Anterior cingulate cortex (tissue), 58 donors: ENCODE measurements at places on chromosomes 4 and X.

- DNase-seq, result peak; percentile 62
Observed at GRCh38 chr4:92305148-92305877, 1.5 kb downstream of the GRID2 start.

DNA sequence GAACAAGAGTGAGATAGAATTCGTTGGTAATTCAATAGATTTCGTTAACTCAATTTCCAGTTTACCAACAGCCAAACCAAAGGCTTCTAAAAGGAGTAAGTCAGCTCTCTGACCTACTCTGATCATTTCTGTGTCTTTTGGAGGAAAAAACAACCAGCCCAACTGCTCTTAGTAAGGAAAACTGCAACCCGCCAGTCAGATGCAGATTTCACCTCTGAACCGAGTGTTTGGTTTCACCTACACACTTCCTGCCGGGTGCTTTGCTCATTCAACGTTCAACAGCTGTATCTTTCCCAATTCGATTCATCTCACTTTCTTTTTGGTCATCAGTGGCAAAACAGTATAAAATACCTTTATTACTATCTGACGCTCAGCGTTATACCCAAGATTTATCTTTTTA lies 24.5 kb downstream of the TMSB4X start:
- no peak for DNase-seq

DNA sequence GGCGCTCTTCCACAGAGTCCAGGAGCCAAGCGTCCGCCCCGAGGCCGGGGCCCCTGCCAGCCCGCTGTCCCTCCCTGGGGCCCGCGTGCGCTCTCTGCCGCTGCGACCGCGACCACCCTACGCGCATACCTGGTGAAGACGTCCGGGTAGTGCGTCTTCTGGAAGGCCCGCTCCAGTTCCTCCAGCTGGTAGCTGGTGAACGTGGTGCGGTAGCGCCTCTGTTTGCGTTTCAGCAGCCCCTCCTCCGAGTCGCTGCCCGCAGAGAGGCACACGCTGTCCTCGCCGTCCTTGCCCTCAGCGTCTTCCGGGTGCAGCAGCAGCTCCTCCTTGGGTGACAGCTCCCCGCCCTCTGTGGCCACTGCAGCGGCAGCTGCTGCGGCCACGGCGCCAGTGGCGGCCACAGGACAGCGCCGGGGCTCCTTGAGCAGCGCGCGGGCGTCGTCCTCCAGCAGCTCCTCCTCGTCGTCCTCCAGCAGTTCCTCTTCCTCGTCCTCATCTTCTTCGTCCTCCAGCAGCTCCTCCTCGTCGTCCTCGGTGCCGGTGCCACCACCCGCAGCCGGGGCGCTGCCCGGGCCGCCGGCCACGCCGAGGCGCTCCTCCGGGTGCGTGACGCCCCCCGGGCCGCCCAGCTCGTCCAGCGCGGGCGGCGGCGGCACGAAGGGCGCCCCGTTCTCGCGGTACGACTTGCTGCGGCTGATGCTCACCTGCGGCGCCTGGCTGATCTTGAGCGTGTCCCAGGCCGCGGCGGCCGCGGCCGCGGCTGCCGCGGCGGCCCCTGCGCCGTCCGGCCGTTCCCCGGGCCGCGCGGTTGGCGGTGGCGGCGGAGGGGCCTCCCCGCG lies 2.8 kb downstream of the ARX start:
- DNase-seq, result no peak

GRCh38 chrX:27890611-27891010 lies 82.8 kb downstream of the MAGEB10 start:
- DNase-seq, result no peak

DNA sequence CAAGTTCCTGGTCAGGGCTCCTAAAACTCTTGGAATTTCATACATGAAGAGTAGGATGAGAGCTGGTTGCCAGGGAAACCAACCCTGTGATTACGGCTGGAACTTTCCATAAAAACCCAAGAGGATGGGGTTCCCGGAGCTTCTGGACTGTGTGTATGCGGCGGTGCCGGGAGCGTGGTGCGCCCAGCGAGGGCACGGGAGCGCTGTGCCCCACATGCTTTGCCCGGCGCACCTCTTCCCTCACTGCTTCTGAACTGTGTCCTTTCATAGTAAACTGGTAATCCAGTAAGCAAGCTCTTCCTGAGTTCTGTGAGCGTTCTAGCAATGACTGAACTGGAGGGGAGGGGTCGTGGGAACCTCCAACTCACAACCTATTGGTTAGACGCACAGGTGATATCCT lies 152.6 kb downstream of the AFAP1 start:
- DNase-seq, result no peak

DNA sequence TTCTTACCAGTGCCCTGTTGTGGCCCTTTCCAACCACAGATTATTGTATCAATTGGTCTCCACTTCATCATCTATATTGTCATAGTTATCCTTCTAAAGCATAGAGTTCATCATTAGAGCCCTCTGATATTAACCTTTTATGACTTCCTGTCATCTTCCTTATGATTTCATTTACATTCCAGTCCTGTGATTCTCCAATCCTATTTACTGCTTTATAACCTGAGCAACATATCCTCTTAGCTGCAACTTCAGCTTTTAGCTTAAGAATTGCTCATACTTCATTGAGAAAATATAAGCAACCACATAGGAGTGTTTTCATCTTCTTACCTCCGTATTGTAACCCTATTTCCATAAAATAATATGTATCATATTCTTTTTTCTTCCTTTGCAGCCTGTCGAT lies 252.6 kb upstream of the CENPE start:
- DNase-seq, result no peak

GRCh38 chrX:119885554-119886428 lies 9.9 kb upstream of the AKAP14 start:
- no peak for DNase-seq

DNA sequence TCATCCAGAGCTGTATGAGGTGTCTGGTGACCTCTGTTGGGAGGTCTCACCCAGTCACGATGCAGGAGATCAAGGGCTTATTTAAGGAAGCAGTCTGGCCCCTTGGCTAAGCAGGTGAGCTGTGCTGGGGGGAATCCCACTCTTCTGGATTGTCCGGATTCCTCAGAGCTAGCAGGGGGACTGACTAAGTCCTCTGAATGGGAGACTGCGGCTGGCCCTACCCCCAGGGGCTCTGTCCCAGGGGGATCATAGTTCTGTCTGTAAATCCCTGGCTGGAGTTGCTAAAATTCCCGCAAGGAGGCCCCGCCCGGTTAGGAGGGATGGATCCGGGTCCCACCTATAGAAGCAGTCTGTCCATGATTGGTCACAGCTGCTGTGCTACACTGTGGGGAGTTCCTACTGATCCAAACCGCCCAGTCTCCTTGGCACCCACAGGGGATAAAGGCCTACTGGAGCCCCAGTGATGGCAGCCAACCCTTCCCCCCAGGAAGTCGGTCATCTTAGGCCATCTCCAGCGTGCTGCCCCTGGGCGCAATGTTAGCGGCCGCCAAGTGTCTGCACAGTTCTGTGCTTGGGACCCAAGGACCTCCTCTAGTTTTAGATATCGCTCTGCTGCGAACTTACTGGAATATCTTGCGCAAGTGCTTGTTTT lies 118.2 kb upstream of the KLF8 start:
- no peak for DNase-seq

DNA sequence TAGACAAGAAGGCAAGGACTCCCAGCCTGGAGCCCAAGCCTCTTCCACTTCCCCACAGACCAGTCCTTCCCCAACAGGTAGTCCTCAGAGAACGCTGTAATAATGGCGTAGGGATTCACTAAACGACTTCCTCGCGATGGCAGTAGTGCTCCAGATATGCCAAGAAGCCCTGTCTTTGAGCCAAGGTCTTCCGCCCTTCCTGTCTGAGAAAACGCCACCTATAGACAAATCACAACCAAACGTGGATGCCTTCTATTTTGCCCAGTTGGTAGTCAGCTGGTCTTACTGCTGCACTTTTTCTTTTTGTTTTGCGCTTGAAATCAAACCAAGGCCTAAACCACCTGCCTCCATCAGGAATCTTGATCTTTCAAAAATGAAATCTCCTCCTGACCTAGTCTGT lies 203.3 kb downstream of the OR13H1 start:
- DNase-seq, result no peak

GRCh38 chr4:186587416-186588018 lies 32.1 kb upstream of the MTNR1A start:
- DNase-seq, result peak; percentile 3

DNA sequence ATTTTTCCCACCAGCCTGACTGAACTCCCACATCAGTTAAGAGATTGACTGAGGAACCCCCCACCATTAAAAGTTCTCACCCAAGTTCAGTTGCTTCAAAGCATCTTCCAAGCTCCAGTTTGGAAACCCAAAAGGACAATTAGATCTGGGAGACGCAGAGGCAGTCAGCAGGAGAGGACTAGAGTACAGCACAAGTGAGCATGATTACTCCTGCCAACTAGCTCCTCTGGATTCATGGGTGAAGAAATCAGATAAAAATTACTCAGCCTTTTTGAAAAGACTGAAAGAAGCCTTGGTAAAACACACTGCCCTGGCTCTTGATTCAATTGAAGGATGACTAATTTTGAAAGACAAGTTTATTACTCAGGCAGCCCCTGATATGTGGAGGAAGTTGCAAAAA lies 297.5 kb downstream of the ADAM29 start:
- DNase-seq, result no peak

GRCh38 chr4:71857713-71858451 lies 74.0 kb upstream of the GC start:
- DNase-seq, result no peak

- no peak for DNase-seq
Observed at GRCh38 chrX:106730401-106730800, 3.9 kb downstream of the RNF128 start.

GRCh38 chr4:142901166-142901662 lies 55.1 kb upstream of the INPP4B start:
- DNase-seq, result no peak

DNA sequence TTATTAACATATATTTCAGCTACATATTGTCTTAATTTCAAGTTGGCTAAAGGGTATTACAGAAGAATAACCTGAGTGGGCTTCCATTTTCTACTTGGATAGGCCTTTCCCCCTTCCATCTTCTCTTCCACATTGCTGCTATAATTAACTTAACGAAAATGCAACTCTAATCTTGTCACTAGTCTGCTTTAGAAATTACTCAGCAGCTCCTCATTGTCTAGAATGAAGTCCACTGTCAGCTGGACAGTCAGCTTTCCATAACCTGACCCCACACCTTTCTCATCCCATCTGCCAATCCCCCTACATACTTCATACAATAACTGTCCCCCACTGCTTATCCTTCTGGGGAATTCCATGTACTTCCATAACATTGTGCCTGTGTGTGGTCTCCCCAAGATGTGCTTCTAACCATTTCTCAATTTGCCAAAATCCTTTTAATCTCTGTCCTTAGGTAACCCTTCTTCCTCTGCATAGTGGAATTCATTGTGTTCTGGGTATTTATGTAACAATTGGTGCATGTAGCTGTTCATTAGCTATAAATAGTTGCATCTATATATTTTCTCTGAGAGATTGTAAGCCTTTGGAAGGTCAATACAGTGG lies 4.8 kb downstream of the MND1 start:
- DNase-seq, result no peak

DNA sequence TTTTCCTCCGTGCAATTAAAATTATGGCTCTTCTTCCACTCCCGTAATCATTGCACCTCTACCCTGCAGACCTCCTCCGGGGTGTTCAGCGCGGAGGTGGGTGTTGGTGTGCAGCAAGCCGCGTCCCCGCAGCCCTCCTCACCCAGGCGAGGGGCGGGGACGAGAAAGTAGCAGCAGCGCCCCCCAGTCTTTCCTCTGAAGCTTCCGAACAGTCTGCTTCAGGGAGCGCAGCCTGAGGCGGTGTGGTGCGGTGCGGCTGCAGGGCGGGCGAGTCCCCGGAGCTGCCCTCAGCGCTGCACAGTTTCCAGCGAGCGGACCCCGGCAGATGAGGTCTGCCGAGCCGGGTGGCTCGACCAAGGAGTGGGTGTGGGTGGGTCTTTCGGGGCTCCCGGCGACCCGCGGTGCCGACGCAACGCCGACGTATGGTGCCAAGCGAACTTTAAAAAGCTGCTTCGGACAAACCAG lies at the start of gene FRAS1:
Gene FRAS1, plus strand, starts transcription at position 189 of the 465 bp plus-strand sequence. CDS start 687 bp downstream, outside the sequence.
- peak; percentile 31 for DNase-seq

- no peak for DNase-seq
Observed at GRCh38 chr4:26217481-26217880, 103.3 kb upstream of the RBPJ start.

DNA sequence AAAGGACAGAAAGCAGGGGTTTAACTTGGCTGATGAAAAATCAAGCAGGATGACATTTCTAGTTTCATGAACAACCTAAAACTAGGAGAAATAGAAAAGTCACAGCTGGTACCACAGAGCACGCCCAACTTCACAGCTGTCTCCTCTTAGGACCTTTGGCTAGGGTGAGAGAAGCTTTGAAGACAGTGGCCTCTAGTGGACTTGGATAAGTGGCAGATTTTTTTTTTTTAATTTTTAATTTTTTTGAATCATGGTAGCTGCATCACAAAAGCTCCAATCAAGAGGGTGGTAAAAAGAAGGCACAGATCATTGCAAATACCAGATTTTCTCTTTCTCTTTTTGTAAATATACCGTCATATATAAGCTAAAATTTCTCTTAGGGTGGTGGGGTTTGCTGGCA lies 20.2 kb upstream of the MAP3K15 start:
- no peak for DNase-seq

- DNase-seq, result no peak
Observed at GRCh38 chrX:148385471-148385870, 114.9 kb upstream of the AFF2 start.

DNA sequence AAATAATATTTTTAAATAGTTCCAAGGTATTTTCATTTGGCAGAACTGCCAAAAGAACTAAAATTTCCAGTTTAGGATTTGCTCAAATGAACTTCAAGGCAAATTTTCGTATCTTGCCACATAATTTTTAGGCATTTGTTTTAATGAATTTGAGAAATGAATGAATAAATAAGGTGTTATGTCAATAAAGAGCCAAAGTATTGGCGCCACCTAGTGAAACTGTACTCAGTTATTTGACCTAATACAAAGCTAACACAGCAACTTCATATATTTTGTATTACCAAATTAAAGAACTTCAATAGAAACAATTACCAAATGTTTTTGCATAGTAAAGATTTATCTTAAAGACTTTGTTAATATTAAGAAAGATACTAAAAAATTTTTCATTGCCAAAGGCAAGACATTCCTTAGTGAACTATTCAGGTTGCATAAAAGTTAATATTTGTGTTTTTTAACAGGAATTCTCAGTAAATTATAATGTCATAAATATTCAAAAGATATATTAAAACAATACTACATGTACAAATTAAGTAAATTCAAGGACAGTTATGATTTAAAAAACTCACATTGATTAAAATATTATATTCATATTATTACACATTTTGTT lies 50.3 kb downstream of the STPG2 start:
- DNase-seq, result no peak

DNA sequence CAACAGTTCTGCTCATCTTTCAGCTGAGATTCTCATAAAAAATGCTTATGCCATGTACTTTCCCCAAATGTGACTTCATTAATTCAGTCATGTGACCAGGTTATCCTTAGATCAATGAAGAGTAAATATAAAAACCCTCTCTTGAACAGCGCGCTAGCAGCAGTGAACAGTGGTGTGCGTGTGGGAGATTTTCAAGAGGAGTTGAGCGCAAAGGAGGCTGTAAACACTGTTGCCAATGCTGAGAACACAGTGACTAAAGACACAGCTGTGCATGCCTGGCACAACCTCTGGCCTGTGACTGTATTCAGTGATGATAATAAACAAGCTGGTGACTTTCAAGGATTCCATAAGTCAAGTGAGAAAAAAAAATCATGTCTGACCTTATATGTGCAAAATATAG lies 25.1 kb downstream of the MSX1 start:
- no peak for DNase-seq
